ENCODE measurements at places on chromosomes 3 and 15.
A peak's percentile ranks its signal among the peaks of the same experiment; 100 is the strongest.

- no peak for DNase-seq
Observed at GRCh38 chr3:137217733-137218132, 259.9 kb downstream of the IL20RB start.

GRCh38 chr3:37752649-37753025 is 109.0 kb upstream of the CTDSPL start:
- DNase-seq: no peak

GRCh38 chr15:91895051-91895450 is 41.5 kb downstream of the SLCO3A1 start:
- DNase-seq: no peak

DNA sequence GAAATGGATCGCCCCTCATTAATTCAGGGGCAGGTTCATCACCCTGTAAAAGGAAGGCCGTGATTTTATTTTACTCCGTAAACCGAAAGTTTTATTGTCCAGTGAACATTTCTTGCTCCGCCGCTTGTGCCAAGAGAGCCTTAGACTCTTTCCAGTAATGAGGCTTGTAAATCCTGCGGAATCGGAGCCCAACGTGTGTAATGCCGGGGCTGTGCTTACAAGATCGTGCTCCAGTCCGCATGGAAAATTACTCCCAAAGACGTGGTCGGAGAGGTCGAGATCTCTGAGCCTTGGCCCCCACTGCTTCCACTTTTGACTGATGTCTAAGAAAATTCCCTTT is 649 bp upstream of the PLOD2 start:
- no peak for DNase-seq

DNA sequence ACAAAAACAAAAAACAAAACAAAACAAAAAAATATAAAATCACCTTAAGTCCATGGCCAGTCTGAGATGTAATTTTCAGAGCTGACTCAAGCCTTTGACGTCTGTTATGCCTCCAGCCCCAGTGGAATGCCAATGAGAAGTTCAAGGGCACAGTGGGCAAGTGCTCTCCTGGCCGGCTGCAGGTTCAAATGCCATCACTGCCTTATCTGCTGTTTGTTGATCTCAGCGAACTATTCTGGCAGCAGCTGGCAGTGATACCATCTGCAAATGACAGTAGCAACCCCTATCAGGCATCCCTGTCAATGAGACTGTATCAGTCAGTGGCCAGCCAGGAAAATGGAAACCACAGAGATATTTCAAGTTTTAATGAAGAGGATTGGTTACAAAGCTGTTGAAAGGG is 10.8 kb upstream of the PDE8A start:
- DNase-seq: no peak

- DNase-seq: no peak
Observed at GRCh38 chr3:131602011-131602779, 99.4 kb upstream of the MRPL3 start.

DNA sequence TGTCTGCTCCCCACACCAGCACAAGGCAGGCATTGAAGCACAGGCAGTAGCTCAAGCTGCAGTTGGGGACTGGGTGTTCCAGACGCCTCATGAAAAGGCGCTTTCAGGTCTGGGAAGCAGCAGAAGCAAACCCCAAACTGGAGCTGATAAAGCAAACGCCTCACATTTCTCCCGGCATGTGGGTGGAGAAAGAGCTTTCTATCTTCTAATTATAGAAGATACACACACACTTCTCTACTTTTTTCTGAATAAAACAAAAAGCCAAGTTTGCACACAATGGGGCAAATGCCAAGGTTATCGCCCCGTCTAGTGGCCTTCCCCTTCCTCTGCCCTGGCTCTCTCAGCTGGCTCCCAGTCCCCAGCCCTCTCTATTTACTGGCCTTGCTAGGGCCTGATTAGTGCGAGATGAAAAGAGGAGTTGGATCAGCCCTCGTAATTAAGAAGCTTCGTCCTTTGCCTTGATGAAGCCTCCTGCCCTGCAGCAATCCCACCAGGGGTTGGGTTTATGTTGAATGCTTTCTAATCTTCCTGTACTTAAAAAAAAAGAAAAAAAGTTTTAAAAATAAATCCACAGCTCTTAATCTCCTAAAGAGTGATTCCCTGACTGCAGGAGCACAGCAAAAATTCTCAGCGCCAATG is 120.2 kb downstream of the MEGF11 start:
- DNase-seq: peak; percentile 59

- DNase-seq: no peak
Observed at GRCh38 chr3:156036258-156037053, 83.9 kb upstream of the KCNAB1 start.

DNA sequence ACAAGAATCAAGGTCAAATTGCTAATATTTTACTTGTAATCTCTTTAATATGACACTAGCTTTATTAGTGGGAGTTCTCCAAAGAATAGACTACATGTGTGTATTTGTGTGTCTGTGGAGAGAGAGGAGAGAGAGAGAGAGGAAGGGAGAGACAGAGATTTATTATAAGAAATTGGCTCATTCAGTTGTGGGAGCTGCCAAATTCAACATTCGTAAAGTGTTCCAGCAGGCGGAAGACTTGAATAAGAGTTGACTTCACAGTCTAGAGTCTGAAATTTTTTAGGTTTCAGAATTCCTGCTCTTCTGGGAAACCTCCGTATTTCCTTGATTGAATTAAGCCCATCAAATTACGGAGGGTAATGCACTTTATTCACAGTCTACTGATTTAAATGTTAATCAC is 4.7 kb upstream of the CLDN1 start:
- DNase-seq: no peak

DNA sequence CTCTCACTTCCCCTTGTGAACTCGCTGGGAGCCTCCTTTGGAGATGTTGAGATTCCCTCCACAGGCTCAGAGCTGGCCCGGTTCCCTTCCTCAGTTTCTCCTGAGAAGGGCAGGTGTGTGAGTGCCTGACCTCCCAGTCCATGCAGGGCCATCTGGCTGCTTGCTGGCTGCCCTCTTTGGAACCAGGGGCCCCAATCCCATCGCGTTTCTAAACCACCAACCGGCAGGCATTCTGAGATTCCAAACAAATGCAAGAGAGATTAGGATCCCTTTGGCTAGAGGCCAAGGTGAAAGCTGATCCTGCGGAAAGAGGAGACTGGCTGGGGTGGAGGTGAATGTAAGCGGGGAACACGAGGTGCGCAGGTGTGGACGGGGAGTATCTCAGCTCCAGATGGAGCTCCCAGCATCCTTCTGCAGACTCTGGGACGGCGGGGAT is 2.9 kb upstream of the PRRT3 start:
- DNase-seq: no peak

Data from nucleus accumbens (tissue), 56 donors.